GM03348 (cell line): ENCODE measurements at places on chromosomes 4 and X.

- DNase-seq: no peak
Observed at GRCh38 chr4:2256156-2256731, 5.7 kb downstream of the MXD4 start.

DNA sequence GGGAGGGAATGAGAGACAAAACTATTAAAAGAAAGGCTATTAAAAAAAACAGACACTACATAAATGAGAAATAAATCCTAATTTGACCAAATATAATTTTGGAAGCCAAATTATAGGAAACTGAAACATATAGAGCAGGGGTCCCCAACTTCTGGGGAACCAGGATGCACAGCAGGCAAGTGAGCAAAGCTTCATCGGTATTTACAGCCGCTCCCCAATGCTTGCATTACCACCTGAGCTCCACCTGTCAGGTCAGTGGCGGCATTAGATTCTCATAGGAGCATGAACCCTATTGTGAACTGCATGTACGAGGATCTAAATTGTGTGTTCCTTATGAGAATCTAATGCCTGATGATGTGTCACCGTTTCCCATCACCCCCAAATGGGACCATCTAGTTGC is 28.4 kb downstream of the ABCG2 start:
- no peak for DNase-seq

- no peak for DNase-seq
Observed at GRCh38 chr4:109916027-109916409, 3.3 kb downstream of the EGF start.

GRCh38 chrX:31679861-31680260 is 608.0 kb upstream of the FTHL17 start:
- DNase-seq: no peak

DNA sequence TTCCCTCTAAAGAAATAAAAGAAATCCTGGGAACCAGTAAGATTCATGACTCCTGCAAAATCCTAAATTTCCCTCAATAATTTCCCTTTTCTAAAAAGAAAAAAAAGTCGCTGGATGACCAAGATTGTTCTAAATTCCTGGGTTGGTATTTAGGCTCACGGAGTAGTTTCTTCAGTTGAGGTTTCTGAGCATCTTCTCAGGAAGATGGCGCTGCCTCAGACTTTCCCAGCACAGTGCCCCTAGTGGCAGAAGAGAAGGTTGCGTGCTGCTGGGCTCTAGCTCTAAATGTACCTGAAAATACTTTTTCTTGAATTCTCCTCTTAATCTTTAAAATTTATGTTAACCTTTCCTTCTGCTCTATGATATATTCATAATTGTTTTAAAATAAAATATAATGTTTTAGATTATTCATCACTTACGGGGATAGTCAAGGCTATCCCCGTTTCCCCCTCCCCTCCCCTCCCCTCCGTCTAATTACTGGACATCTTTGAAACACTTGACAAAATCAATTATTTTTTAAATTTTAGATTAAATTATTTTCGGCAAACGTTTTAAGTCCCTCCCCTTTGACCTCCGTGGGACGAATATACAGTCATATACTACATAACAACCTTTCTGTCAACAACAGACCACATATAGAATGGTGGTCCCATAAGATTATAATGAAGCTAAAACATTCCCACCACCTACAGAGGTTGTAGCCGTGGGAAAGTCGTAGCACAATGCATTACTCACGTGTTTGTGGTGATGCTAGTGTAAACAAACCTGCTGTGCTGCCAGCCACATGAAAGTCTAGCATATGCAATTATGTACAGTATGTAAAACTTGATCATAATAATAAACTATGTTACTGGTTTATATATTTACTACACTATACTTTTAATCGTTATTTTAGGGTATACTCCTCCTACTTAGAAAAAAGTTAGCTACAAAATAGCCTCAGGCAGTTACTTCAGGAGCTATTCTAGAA is 41.0 kb upstream of the GATB start:
- DNase-seq: peak; percentile 23

- no peak for DNase-seq
Observed at GRCh38 chr4:94160774-94161173, 46.9 kb upstream of the SMARCAD1 start.

- DNase-seq: no peak
Observed at GRCh38 chrX:51851507-51852085, 41.8 kb upstream of the MAGED1 start.

DNA sequence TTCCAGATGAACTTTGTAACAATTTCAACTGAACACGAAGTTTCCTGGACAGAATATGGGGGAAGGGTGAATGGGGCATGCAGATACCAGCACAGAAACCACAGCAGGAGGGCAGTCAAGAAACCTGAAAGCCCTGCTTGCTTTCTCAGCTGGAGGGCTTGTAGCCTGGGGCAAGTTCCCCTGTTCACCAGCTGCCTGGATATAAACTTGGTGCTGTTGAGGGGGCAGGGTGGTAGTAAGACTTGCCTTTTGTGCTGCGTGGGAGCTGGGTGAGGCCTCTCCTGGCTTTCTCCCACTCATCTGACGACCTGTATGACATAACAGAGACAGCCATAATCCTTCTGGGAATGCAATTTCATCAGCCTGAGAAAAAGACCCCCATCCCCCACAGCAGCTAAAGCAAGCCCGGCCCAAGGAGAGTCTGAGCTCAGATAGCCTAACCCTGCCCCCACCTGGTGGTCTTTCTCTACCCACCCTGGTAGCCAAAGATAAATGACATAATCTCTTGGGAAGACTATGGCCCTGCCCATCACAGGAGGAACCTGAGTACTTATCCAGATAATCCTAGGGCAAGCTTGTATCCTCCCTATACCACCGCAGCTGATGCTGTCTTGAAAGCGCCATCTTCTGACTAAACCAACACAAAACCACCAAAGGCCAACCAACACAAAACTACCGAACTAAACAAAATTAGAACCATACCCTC is 234.3 kb downstream of the LAS1L start:
- no peak for DNase-seq

DNA sequence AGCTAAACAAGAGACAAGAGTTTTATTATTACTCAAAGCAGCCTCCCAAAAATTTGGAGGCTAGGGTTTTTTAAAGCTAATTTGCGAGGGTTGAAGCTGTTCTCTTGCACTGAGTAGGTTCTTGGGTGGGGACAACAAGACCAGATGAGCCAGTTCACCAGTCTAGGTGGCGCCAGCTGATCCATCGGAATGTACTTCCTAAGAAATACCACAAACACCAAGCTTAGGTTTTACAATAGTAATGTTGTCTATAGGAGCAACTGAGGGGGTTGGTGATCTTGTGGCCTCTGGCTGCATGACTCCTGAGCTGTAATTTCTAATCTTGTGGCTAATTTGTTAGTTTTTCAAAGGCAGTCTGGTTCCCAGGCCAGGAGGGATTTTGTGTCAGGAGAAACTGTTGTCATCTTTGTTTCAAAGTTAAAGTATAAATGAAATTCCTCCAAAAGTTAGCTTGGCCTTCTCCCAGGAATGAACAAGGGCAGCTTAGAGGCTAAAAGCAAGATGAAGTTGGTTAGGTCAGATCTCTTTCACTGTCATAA is 130.6 kb downstream of the SLC7A11 start:
- DNase-seq: no peak

DNA sequence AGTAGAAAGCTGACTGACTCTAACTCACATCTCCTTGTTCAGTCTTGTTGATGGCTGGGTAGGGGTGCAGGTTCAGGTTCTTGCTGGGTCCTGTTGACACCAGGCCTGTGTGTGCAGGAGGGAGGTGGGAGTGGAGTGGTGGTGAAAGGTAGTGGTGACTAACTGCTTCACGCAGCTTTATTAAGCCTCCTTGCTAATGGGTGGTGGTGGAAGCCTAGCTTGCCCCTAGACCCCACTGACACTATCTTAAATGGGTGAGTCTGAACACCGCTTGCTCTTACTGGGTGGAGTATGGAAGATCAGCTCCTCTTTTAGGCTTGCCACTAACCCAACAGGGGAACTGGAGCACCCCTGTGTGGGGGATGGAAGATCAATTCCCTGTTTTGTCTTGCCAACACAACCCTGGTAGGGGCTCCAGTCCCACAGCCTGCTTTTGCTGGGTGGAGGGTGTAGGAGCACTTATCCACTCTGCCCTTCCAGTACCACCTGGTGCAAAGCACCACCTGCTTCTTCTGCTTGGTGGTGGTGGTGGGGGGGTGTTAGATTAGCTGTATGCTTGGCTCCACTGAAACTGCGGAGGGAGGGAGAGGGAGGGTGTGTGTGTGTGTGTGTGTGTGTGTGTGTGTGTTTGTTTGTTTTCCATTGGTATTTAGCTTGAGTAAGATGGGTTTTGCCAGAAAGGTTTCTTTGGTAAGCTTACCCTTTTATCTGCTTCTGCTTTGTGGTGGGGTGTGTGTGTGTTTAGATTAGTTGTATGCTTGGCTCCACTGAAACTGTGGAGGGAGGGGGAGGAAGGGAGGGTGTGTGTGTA is 25.6 kb downstream of the KDM6A start:
- DNase-seq: no peak

- DNase-seq: peak; percentile 82
Observed at GRCh38 chr4:84681486-84682274, 98.8 kb downstream of the CDS1 start.
